Tibial nerve (tissue), 4 donors: ENCODE measurements at places on chromosomes 2 and 18. TPM values are rescaled to one million over a fixed set of nuclear protein-coding genes. Genes with fewer than 3 reads are reported as not detected.

DNA sequence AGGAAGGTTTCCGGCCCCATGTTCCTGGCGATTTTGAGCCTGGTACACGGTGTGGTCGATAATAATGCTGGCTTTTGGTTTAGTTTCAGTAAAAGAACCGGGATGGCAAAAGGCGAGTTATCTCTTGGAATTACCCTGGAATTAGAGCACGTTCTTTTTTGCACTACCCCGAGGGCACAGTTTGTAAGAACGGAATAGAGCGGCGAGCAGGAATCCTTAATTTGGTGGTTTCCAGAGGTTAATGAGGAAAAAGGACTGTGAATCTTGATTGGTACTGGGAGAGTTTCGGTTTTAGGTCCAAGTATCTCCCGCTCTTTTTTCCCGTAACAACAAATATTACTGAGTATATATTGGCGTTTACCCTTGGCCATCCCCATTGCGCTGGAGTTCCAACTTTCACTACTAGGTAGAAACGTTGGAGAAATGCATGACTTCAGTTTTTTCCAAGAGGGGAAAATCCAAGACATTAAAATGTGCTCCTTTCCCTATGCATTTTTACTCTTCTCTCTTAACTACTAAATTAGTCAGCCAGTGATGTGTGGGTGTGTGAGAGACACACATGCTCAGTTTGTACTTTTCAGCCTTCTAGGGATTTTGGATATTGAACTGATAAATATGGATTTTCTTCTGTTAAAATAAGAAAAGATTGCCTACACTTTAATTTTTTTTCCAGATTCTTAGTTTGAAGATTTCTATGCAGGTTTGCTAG is 160.8 kb downstream of the AGPS start:
- no peak for DNase-seq

DNA sequence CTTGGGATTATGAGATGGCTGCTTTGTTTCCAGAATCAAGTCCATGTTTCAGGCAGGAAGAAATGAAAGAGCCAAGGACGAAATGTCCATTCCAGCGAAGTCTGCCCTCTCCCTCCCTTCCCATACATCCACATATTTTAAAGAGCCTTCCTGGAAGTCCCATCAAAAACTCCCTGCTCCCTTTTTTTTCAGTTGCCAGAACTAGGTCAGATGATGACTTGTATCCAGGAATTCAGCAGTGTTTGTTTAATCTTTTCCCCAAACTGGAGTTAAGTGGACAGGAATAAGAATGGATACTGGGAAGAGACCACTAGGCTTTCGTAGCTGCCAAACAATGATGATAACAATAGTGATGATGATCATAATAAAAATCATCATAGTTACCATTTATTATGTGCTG is 198.7 kb downstream of the MEIS1 start:
- no peak for DNase-seq

Gene UGT1A4
- not detected for total RNA-seq

Gene SOWAHC
- total RNA-seq: 24.9 TPM

Gene EHD3
- 12.6 TPM for total RNA-seq

Gene ANKRD44
- total RNA-seq: 42.0 TPM

GRCh38 chr2:161956738-161957137 is 117.3 kb downstream of the DPP4 start:
- DNase-seq: no peak

Gene SLC11A1
- total RNA-seq: 40.2 TPM

Gene PROM2
- 6.9 TPM for total RNA-seq

Gene SNORC
- 6.9 TPM for total RNA-seq

GRCh38 chr18:57890266-57890665 is 87.2 kb upstream of the ATP8B1 start:
- no peak for DNase-seq

DNA sequence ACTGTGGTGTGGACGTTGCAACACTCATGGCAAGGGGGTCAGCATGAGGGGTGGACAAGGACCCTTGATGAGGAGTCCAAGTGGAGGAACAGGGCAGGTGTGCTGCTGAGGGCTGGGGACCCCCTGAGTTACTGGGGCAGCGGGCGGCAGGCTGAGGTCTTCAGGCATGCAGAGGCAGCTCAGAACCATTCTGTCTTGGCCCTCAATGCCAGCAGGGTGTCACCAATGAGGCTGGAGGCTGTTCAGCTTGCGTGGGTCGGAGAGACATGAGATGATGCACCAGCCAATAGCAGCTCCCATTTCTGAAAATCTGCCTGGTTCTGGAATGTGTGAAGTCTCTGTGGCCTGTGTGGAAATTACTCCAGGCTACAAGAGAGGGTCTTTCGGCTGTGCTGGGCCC is 105.4 kb downstream of the INHBB start:
- DNase-seq: no peak

Gene HSBP1L1
- 31.6 TPM for total RNA-seq

- no peak for DNase-seq
These were observed 14.2 kb upstream of the WIPF1 start for GRCh38 chr2:174611854-174612253.

DNA sequence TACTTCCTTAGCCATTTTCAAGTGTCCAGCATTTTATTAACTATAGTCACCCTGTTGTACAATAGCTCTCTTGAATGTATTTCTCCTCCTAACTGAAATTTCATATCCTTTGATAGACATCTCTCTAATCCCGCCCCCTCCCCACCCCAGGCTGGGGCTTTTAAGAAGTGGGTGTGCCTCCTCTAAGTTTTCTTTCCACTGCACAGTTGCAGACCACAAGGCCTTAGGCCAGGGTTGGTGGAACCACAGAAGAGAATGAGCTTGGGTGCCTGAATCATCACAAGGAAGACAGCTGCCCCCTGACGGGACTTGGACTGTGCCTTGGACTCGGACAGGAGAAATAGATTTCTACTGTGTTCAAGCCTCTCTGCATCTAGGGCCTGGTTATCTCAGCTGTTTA is 193.4 kb downstream of the HAUS1 start:
- DNase-seq: no peak

DNA sequence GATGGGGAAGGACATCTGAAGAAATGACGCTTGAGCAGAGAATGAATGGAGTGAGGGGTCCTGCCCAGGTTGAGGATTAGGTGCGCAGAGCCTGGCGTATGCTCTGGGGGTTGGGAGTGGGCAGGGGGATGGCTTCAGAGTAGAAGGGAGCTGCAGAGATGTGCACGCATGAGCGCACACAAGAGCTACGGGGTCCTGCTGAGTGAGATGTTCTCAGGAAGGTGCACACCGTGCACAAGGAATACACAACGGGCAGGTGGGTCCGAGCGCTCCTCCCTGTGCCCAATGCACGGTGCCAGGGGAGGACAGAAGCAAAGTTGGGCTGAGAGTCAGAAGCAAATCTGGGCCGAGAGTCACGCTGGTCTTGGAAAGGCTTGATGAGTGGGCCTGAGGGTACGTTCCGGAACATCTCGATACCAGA is 25.5 kb downstream of the TWIST2 start:
- peak; percentile 12 for DNase-seq

DNA sequence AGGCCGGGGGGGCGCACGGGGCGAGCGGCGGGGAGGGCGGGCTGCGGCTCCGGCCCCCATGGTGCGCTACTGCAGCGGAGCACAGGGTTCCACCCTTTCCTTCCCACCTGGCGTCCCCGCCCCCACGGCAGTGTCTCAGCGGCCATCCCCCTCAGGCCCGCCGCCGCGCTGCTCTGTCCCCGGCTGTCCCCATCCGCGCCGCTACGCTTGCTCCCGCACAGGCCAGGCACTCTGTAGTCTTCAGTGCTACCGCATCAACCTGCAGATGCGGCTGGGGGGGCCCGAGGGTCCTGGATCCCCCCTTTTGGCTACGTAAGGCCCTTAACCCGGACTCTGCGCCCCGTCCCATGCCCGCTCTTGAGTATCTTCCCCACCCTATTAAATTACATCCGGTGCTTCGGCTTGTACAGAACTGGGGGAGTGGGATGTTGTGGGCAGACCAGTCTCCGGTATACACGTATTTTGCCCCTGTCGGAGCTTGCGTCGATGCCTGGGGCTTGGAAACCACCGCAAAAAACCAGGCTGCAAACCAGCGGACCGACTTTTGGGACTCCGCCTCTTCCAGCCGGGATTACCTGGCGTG is 598 bp upstream of the WBP1 start:
- DNase-seq: peak; percentile 38

Gene HNMT
- total RNA-seq: 41.2 TPM

Gene CIB4
- total RNA-seq: not detected

GRCh38 chr2:113260991-113261390 is 17.7 kb downstream of the PAX8 start:
- DNase-seq: no peak

Gene BOLL
- total RNA-seq: not detected

Gene TRIM43
- total RNA-seq: not detected

DNA sequence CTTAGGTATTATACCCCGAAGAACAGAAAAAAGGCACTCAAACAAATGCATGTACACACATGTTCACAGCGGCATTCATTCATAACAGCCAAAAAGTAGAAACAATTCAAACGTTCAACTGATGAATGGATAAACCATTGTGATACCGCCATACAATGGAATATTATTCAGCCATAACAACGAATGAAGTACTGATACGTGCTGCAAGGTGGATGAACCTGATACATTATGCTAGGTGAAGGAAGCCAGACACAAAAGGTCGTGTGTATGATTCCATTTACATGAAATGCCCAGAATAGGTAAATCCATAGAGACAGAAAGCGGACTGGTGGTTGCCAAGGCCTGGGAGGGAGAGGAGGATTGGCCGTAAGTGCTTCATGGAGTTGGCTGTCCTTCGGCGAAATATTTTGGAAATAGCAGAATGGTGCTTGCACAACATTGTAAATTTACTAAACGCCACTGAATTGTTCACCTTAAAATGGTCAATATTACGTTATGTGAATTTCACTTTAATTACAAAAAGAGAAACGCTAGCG is 750 bp upstream of the RMP24 start:
- no peak for DNase-seq

DNA sequence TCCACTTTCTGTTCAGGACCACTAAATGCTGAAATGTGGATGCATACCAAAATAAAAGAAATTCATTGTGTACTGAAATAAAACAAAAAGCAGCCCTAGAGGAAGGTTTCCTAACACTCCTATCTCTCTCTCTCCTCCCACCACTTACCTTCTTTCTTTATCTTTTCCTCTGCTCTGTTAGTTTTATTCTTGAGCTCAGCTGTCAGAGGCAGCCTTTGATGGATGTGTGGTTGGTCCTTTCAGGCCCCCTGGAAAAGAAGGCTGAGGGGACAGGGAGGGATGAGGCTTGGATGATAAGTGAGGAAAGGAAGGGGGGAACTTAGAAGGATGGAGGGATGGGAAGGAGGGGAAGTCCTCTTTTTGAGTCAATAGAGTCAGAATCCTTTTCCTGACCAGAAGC is 47.6 kb downstream of the DHRS9 start:
- no peak for DNase-seq

Gene MC5R
- not detected for total RNA-seq

GRCh38 chr2:195898505-195899191 is 170.0 kb downstream of the DNAH7 start:
- peak; percentile 59 for DNase-seq

Gene CIDEA
- total RNA-seq: 92.4 TPM
